HEK293T (cell line): ENCODE measurements at places on chromosomes 6 and 20.

DNA sequence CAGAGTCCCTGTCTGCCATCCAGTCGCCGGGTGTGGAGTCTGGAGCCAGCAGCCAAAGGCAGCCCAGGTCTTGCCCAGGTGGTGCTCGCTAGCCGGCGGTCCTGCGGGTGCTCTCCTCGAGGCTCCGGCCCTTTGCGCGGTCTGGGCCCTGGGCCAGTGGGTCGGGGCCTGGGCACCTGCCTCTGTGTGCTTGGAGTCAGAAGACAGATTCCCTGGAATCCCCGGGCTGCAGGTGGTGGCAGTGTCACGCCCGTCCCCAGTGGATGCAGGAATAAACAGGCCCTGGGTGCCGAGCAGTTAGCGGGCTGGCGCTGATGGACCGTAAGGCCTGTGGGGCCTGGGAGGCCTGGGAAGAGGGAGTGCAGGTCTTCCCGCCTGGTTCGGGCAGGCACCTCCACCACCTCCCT, 5.3 kb downstream of the SS18L1 start:
- no peak for DNase-seq

GRCh38 chr6:53458105-53458866, 86.6 kb downstream of the GCLC start:
- DNase-seq: no peak

DNA sequence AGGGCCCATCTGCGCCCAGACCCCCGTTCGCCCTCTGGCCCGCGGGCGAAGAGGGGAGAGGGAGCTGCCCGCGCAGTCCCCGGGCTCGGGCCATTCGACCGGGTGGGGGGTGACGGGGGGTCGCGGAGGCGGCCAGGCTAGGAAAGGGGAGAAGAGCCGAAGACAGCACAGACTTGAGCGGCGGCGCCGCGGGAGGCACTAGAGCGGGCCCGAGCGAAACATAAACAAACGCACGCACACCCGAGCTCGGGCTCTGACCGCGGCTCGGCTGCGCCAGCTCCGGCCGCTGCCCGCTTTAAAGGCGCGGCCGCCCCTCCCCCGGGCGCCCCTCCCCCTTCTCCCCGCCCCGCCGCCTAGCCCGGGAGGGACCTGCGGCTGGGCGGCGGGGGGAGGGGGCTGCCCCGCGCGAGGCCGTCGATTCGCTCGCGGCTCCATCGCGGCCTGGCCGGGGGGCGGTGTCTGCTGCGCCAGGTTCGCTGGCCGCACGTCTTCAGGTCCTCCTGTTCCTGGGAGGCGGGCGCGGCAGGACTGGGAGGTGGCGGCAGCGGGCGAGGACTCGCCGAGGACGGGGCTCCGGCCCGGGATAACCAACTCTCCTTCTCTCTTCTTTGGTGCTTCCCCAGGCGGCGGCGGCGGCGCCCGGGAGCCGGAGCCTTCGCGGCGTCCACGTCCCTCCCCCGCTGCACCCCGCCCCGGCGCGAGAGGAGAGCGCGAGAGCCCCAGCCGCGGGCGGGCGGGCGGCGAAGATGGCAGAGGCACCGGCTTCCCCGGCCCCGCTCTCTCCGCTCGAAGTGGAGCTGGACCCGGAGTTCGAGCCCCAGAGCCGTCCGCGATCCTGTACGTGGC, at the start of gene FOXO3:
Gene FOXO3 (plus strand): TSS at position 455 of the 846 bp plus-strand sequence. CDS start 292 bp downstream, at position 747.
- DNase-seq: peak; percentile 76

- DNase-seq: no peak
Measured at GRCh38 chr20:49313283-49313682, 35.4 kb upstream of the ZNFX1 start.

GRCh38 chr20:32017711-32018251, 7.5 kb downstream of the CCM2L start:
- peak; percentile 56 for DNase-seq

DNA sequence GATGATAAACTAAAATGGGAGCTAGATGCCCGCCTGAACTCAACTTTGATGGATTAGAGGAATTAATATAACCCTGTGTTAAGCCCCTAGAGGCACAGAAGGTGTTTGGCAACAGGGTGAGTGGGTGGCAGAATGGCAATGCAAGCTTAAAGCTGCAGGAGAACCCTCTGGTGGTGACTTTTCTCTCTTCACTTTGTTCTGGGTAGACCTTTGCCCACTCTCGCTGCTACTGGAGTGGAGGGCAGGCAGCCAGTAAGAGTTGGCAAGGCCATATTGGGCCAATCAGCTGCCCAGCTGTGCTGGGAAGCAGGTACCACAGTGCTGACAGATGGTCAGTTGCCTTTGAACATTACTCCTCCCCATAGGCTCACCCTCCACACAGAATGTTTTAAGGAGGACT, 468.2 kb downstream of the MMUT start:
- no peak for DNase-seq

DNA sequence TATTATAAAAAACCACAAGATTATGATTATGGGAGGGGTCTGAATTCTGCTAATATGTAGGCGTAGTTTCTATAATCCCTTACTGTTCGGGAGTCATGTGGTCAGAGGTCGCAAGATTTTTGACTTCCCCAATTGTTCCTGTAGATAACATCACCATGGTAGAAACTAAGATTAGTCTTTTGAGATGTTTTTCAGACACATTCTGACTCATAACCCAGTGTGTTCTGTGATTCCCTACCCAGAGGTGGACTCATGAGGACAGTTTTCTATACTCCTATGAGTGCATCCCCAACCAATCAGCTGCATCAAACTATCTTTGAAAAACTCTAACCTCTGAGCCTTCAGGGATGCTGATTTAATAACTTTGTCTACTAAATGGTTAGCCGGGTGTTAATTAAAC, 175.5 kb downstream of the RFPL4B start:
- no peak for DNase-seq

GRCh38 chr20:50126662-50127061, 13.7 kb upstream of the UBE2V1 start:
- no peak for DNase-seq

DNA sequence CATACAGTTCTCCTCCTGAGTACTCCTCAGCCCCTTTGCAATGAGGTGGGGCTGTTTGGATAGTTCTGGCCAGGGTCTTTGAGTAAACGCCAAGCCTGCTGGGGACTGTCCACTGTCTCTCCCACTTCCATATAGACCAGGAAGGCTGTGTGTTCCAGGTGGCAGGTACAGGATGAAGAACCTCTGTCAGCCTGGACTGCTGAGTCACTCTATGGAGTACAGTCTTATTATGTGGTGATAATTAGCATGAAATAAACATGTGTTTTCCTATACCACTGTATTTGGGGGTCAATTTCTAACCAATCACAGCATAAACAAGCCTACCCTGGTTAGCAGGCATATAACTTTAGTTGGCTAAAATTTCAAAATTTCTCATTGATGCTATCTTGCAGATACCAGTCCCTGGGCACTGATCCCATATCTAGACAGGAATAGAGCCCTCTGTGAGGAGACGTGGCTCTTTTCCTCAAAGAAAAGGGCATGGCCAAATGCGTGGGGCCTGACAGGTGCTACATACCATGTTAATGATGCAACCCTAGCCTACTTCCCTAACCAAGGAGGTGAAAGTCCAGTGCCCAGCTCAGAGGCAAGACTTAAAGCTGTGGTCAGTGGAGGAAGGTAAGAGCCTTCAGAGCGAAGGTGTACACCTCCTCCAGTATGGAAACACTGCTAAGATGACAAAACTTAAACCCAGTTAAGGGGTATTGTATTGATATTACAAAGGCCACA, 4.5 kb upstream of the ALDH8A1 start:
- DNase-seq: no peak

- no peak for DNase-seq
Measured at GRCh38 chr6:82025271-82025670, 222.3 kb downstream of the IBTK start.

GRCh38 chr20:54624706-54625390, 149.5 kb downstream of the DOK5 start:
- DNase-seq: no peak

DNA sequence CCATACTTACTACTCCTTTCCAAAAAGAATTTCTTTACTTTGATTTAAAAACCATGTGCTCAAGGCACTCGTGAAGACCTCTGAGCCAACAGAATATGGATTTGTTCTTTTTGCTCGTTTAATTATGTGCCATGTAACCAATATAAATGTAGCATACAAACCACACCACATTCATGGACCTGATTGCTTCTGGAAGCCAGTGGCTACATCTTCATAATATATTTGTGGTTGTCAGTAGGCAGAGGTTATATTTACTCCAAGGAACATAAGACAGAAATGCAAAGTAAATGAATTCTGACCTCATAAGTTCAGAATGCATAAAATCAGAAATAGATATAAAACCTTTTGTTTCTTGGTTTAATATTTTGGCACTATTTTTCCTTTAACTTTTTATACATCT, 373.0 kb downstream of the HDGFL1 start:
- DNase-seq: no peak

- DNase-seq: no peak
Measured at GRCh38 chr20:48186447-48186846, 401.2 kb upstream of the SULF2 start.
